NCI-H1417 treated with DMSO at 0.1 percent for 48 hours (cell line): ENCODE measurements at places on chromosomes 13 and 19.

GRCh38 chr19:23868630-23869029, 46.1 kb upstream of the ZNF726 start:
- DNase-seq = no peak

- no peak for DNase-seq
These were observed 21.9 kb downstream of the PLEKHJ1 start for GRCh38 chr19:2214251-2214650.

DNA sequence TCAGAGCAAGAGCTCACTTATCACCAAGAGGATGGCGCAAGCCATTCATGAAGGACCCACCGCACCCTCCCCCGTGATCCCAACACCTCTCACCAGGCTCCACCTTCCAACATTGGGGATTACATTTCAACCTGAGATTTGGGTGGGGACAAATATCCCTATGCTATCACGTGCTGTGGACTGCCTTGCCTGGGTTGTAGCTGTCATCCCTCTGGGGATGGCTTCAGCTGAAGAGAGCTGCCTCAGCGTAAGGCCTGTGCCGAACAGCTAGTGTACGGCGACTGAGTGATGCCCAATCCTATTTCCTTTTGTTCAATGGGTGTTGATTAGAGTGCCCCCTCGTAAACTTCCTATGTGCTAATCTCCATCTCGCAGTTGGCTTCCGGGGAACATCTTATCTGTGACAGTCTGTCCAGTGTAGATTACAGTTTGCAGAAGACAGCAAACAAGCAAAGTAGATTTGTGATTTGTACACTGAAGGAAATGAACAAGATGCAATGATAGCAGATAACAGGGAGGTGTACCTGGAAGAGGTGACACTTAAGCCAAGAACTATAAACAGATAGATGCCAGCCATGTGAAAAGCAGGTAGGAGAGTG, 11.8 kb upstream of the RCBTB1 start:
- no peak for DNase-seq

GRCh38 chr19:2239771-2240770, 3.4 kb downstream of the SF3A2 start:
- no peak for DNase-seq

DNA sequence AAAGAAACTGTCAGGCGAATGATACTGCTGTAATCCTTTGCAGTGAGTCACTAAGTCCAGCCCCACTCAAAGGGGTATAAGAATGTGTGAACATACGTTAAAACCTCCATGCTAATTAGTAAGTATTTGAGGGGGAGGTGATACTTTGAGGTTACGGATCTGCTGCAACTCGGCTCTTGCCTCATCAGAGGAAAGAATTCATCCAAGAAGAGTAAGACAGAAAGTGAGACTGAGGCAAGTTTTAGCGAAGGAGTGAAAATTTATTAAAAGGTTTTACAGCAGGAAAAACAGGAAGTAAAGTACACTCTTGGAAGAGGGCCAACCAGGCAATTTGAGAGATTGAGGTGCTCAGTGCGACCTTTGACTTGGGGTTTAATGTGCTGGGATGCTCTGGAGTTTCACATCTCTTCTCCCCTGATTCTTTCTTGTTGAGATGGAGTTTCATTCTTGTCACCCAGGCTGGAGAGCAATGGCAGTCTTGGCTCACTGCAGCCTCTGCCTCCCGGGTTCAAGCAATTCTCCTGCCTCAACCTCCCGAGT, 9.8 kb downstream of the CLEC4M start:
- no peak for DNase-seq

DNA sequence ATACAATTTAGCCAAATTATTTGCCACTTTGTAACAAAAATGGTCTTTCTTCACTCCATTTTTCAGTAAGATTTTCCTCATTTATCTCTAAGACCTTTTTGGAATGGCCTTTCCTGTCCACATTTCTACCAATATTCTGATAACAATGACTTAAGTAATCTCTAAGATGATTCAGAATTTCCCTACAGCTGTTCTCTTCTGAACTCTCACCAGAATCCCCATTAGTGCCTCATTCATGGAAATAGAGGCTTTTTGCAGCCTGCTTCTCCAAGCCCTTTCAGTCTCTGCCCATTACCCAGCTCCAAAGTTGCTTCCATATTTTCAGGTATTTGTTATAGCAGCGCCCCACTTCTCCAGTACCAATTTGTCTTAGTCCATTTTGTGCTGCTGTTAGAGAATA, 867.0 kb downstream of the GPC5 start:
- DNase-seq = no peak

GRCh38 chr13:24307211-24308067, 1.9 kb upstream of the C1QTNF9 start:
- DNase-seq = no peak

- DNase-seq = no peak
These were observed 12.2 kb downstream of the CBARP start for GRCh38 chr19:1225440-1226226.

GRCh38 chr13:26653310-26653709, 95.8 kb downstream of the WASF3 start:
- DNase-seq = no peak

- no peak for DNase-seq
These were observed 907.4 kb downstream of the UQCRFS1 start for GRCh38 chr19:28305513-28305912.

DNA sequence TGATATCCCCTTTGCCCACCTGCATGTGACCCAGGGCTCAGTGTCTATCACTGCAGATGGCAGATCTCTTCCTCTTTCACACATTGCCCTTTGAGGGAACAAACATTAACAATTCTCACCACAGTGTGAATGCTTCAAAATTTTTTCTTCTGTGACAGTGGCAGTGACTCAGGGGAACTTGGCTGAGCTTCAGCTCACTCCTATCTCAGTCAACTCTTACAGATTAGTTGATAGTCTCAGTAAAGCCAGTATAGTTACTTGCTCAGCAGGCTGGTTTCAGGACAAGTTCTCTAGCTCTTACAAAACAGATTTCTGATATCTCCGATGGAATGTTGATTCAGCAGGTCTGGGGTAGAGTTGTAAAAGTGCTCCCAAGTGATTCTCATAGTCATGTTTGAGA, 166.9 kb downstream of the DLEU7 start:
- DNase-seq = no peak

GRCh38 chr19:30449673-30450072, 77.5 kb downstream of the ZNF536 start:
- no peak for DNase-seq

DNA sequence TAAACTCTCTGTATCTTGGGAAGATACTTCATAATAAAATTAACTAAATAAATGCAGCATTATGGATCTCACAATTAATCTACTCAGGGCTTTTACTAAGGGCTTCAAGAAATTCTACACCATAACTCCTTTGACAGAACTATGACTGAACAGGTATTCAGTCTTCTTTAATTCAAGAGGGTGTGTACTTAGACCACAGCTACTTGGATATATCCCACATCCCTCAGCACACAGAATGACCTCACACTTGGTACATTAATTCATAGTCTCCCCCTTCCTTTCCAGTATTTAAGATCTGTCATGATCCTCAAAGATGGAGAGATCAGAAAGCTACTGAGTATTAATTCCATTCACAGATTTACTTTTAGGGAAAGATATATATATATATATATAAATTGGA, 11.6 kb downstream of the DIAPH3 start:
- DNase-seq = no peak

DNA sequence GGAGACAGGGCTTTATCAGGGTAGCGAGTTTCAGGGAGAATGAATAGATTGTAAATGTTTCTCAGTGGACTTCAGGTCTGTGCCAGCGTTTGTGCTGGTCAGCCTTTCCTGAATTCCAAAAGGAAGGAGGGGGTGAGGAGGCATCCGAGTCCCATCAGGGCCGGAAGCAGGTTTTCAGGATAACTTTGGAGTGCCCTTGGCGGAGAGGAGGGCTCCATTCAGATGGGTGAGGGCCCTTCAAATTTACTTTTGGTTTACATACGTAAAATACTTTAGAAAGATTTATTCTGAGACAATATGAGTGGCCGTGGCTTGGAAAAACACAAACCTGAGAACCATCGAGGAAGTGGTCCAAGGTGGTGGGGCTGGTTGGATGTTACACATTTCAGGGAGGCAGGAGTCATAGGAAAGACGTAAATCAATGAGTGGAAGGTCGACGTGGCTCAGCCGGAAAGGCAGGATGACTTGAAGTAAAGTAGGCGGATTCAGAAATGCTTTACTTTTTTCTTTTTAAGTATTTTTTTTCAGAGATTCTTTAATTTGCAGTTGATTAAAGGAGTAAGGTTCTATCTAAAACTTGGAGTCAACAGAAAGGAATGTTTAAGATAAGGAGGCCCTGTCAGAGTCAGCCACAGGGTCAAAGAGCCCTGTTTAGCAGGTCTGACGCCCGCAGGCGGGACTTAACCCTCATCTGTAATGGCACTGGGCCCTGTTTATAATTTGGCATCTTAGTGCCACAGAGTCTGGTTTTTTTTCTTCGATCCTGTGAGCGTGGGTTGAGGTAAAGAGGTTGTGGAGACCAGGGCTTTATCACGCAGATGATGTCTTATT, 32.8 kb downstream of the ATP11A start:
- DNase-seq = no peak

GRCh38 chr19:53388904-53389303, 6.0 kb upstream of the ZNF765 start:
- DNase-seq = no peak

GRCh38 chr19:46697204-46697960, 19.5 kb downstream of the PRKD2 start:
- DNase-seq = no peak

DNA sequence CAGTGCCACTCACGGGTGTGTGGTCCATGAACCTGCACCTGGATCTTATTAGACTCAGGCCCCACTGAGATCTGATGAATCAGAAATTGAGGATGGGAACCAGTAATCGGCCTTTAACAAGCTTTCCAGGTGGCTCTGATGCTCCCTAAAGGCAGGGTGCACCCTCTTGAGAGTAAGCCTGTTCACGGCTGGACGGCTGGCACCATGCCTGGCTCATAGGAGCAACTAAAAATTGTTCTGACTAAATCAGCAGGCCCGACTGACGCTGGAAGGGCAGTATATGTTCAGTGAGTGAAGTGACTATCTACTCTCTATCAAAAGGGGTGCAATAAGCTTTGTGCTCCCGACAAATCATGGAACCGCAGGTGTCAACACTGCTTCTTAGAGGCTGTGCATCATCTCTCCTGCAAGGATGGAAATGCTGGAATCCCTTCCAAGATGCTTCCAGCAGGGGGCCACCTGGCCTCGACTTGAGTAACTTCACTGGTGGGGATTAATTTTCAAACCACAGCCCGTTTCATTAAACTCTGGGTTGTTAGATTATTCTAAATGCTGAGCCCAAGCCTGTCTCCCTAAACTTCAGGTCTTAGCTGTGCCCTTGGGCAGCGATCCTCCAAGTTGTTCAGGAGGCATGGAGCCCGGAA, 28.4 kb downstream of the TMTC4 start:
- no peak for DNase-seq
